ENCODE measurements at places on chromosomes 1 and 21. TPM values are rescaled to one million over a fixed set of nuclear protein-coding genes. Genes with fewer than 3 reads are reported as not detected.

DNA sequence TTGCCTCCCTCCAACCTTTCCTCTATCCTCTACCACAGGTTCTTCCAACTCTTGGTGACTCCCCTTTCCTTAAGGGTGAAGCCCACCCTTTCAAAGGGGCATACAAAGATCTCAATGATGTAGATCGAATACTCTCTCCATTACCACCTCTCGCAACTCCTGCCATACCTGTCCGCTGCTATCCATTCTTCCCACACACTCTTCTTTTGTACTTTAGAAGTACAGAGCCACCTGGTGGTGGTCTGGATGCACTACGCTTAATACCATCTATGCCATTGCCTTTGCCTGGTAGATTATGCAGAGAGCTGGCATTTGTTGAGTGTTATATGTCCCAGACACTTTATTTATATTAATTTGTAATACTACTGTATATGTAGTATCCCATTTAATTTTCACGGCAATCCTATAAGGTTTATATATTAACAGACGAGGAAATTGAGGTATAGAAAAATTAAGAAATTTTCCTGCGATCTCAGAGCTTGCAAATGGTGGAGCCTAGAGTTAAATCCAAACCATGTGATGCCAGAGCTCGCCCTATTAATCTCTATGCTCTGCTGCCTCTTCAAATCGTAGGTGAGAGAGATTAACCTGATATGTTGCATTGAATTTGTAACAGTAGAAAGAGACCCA, 22.9 kb downstream of the TSHB start:
- peaks cover 8% of the 10 kb centered on the region for H3K27me3 ChIP-seq
- H3K4me3 ChIP-seq: no peak overlapping the region
- no peak overlapping the region for H3K27ac ChIP-seq
- H3K4me1 ChIP-seq: peaks cover 7% of the 10 kb centered on the region
- DNase-seq: peak; percentile 85

DNA sequence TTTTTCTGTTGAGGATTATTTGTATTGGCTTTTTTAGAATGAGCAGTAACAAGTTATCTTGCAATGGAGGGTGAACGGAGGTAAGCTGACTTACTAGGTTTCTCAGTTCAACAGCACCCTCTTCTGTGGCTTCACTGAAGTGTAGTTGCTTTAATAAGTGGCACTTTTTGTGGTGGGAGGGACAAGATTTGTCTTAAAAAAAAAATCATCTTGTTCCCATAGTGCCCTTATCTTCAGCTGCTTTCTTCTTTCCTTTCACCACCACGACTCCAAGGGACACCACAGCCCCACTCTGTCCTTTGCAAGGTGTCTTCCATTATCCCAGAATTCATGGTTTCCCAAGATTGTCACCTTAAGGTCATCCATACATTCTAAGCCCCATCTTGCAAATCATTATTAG, 92.9 kb downstream of the PIGK start:
- no peaks in the 10 kb centered on the region for H3K27me3 ChIP-seq
- peak; percentile 73 for DNase-seq
- H3K4me3 ChIP-seq: no peak overlapping the region
- no peaks in the 10 kb centered on the region for H3K4me1 ChIP-seq
- H3K27ac ChIP-seq: no peak overlapping the region
- no peaks in the 10 kb centered on the region for H3K36me3 ChIP-seq

- H3K27me3 ChIP-seq: no peaks in the 10 kb centered on the region
- H3K27ac ChIP-seq: no peak overlapping the region
- no peak for DNase-seq
- peaks cover 18% of the 10 kb centered on the region for H3K36me3 ChIP-seq
These were observed 71.6 kb downstream of the XCL2 start for GRCh38 chr1:168472223-168472622.

DNA sequence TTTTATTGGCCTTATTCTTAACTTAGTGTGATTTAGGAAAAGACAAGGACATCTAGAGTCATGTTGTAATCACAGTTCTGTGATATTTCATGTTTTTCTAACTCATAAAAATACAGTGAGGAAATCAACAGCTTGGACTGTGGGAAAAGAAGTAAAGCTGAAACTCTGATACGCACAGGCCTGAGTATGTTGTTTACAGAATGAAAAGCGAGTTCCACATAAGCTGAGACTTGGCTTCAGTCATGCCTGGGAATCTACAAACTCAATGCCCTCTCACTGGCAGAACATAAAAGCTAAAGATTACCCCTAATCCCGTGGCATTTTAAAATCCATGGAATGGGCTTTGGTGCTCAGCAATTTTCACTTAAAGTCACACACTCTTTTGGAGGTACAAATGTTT, 23.6 kb upstream of the ATP5PO start:
- peaks cover 49% of the 10 kb centered on the region for H3K4me1 ChIP-seq
- H3K27ac ChIP-seq: peak overlapping the region; percentile 45
- no peak for DNase-seq
- H3K4me3 ChIP-seq: no peak overlapping the region
- H3K36me3 ChIP-seq: peaks cover 44% of the 10 kb centered on the region

DNA sequence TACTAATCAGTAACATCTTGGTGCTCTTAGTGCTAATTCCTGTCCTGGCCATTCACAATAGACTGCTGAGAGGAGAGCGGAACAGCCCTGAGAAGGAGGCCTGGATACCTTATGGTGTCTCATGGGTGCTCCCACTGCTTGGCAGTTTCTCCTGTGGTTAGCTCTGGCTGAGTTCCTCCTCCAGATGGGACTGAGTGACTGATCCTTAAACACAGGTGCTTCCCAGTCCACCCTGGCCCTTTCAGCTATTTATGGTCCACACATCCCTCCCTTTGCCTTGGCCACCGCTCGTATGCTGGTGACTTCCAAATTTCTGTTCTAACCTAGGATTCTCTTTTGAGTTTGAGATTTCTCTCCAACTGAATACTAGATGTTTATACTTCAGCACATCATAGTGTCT, 157.0 kb upstream of the CACNA1E start:
- no peak overlapping the region for H3K27ac ChIP-seq
- H3K4me3 ChIP-seq: no peak overlapping the region
- DNase-seq: no peak

- no peak overlapping the region for H3K4me3 ChIP-seq
- H3K27ac ChIP-seq: no peak overlapping the region
These were observed 22.1 kb downstream of the ATP1B1 start for GRCh38 chr1:169128562-169128961.

- peaks cover 5% of the 10 kb centered on the region for H3K36me3 ChIP-seq
- no peak for DNase-seq
- H3K27me3 ChIP-seq: no peaks in the 10 kb centered on the region
- no peak overlapping the region for H3K27ac ChIP-seq
- H3K4me3 ChIP-seq: no peak overlapping the region
These were observed 40.1 kb downstream of the CHAF1B start for GRCh38 chr21:36425286-36425685.

- DNase-seq: no peak
- H3K36me3 ChIP-seq: no peaks in the 10 kb centered on the region
- H3K4me3 ChIP-seq: no peak overlapping the region
- no peaks in the 10 kb centered on the region for H3K4me1 ChIP-seq
These were observed 25.7 kb upstream of the KCNN3 start for GRCh38 chr1:154895798-154896197.

- H3K36me3 ChIP-seq: peaks cover 18% of the 10 kb centered on the region
- peak overlapping the region; percentile 100 for H3K27ac ChIP-seq
- peaks cover 25% of the 10 kb centered on the region for H3K4me1 ChIP-seq
- peak overlapping the region; percentile 100 for H3K4me3 ChIP-seq
- H3K27me3 ChIP-seq: no peaks in the 10 kb centered on the region
These were observed 511 bp downstream of the NDC1 start for GRCh38 chr1:53837646-53837923.

- H3K36me3 ChIP-seq: peaks cover 7% of the 10 kb centered on the region
- H3K27me3 ChIP-seq: no peaks in the 10 kb centered on the region
- H3K4me3 ChIP-seq: no peak overlapping the region
- no peak for DNase-seq
- peaks cover 4% of the 10 kb centered on the region for H3K4me1 ChIP-seq
These were observed 44.2 kb downstream of the SMYD2 start for GRCh38 chr1:214324896-214325800.

- peaks cover 39% of the 10 kb centered on the region for H3K36me3 ChIP-seq
- DNase-seq: no peak
- H3K4me1 ChIP-seq: no peaks in the 10 kb centered on the region
- no peak overlapping the region for H3K4me3 ChIP-seq
These were observed 88.2 kb downstream of the IARS2 start for GRCh38 chr1:220182111-220182510.

GRCh38 chr21:31855180-31855579, 17.6 kb upstream of the HUNK start:
- no peak overlapping the region for H3K27ac ChIP-seq
- no peak overlapping the region for H3K4me3 ChIP-seq
- H3K27me3 ChIP-seq: peaks cover 3% of the 10 kb centered on the region

DNA sequence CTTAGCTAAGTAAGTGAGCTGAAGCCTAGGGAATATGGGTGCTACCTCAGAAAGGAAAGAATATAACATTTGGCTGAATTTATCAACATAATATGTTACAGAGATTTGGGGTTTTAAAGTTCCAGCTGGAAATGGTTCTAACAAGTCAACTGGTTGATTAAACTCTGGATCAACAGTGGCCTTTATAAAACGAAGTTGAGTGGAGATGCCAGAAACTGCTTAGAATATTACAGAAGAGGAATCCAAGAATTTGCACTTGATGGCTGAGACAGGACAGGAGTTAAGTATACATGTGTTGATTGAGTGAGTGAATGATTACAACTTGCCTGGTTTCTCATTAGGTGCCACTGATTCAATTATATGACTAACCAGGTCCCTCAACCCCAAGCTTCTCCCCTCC, 7.4 kb upstream of the ZBTB17 start:
- H3K27me3 ChIP-seq: no peaks in the 10 kb centered on the region
- no peak for DNase-seq
- no peak overlapping the region for H3K4me3 ChIP-seq
- no peak overlapping the region for H3K27ac ChIP-seq
- H3K4me1 ChIP-seq: peaks cover 25% of the 10 kb centered on the region
- H3K36me3 ChIP-seq: no peaks in the 10 kb centered on the region

DNA sequence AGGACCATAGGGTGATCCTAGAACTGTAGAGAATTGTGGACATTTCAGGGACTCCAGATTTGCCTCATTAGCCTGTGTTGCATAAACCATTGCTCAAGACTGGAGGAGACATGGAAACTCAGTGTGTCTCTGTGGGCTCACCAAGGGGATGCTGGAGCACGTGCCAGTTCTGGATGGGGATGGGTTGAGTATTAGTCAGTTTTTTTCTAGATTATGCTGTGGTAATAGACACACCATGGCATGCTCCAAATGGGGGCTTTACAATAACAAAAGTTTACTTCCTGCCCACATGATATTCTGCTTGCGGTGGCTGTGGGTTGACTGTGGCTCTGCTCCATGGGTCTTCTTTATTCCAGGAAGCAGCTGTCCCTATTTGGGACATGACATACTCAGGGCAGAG, 125.4 kb downstream of the FOXD2 start:
- DNase-seq: no peak
- H3K4me3 ChIP-seq: no peak overlapping the region
- H3K4me1 ChIP-seq: peaks cover 4% of the 10 kb centered on the region
- peaks cover 13% of the 10 kb centered on the region for H3K27me3 ChIP-seq
- no peaks in the 10 kb centered on the region for H3K36me3 ChIP-seq

GRCh38 chr1:32933742-32934322, 30.8 kb downstream of the RNF19B start:
- DNase-seq: no peak
- no peak overlapping the region for H3K4me3 ChIP-seq
- peaks cover 21% of the 10 kb centered on the region for H3K4me1 ChIP-seq
- no peaks in the 10 kb centered on the region for H3K27me3 ChIP-seq

- H3K4me1 ChIP-seq: peaks cover 5% of the 10 kb centered on the region
- no peak overlapping the region for H3K4me3 ChIP-seq
- H3K27ac ChIP-seq: no peak overlapping the region
- peaks cover 22% of the 10 kb centered on the region for H3K36me3 ChIP-seq
- no peak for DNase-seq
These were observed 13.3 kb downstream of the CELA2B start for GRCh38 chr1:15489052-15489736.

DNA sequence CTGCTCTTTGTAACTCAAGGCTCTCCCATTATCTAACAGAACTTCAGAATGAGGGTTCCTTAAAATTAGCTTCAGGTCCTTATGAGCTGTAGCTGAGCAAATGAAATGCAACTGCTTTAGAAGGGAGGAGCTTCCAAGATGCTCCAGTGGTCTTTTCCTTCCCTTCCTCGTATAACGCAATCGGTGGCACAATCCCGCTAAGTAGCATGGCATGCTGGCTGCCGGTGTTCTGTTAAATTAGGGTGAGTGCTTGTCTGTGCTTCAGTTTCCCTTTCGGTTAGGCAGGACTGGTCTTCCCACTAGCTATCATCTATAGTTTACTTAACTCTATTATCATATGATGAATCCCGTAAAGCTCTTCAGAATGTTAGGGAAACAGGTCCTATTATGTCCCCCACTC, 917 bp downstream of the KIAA0040 start:
- peak overlapping the region; percentile 81 for H3K27ac ChIP-seq
- H3K36me3 ChIP-seq: peaks cover 37% of the 10 kb centered on the region
- peak; percentile 83 for DNase-seq
- peaks cover 55% of the 10 kb centered on the region for H3K4me1 ChIP-seq

GRCh38 chr1:222026280-222026679, 284.4 kb upstream of the DUSP10 start:
- peaks cover 12% of the 10 kb centered on the region for H3K27me3 ChIP-seq
- H3K4me1 ChIP-seq: no peaks in the 10 kb centered on the region
- H3K27ac ChIP-seq: no peak overlapping the region
- H3K4me3 ChIP-seq: no peak overlapping the region
- H3K36me3 ChIP-seq: no peaks in the 10 kb centered on the region

GRCh38 chr1:38997034-38997900, 6.2 kb downstream of the AKIRIN1 start:
- no peaks in the 10 kb centered on the region for H3K27me3 ChIP-seq
- H3K4me3 ChIP-seq: peak overlapping the region; percentile 70
- H3K27ac ChIP-seq: peak overlapping the region; percentile 78
- peaks cover 51% of the 10 kb centered on the region for H3K4me1 ChIP-seq

TMCO1 gene
- 94.3 TPM for total RNA-seq

MAB21L3 gene
- not detected for total RNA-seq

HCRTR1 gene
- total RNA-seq: not detected

SRSF10 gene
- 247 TPM for total RNA-seq

RNF223 gene
- not detected for total RNA-seq

ELAPOR1 gene
- total RNA-seq: 32.0 TPM

PRKAA2 gene
- not detected for total RNA-seq

RPL11 gene
- total RNA-seq: 1,194 TPM

GUCA2A gene
- not detected for total RNA-seq

SLC16A4 gene
- 0.44 TPM for total RNA-seq

CHI3L1 gene
- not detected for total RNA-seq

MLLT11 gene
- 2.9 TPM for total RNA-seq

DTL gene
- total RNA-seq: 90.4 TPM

ZMPSTE24 gene
- 50.4 TPM for total RNA-seq

TMEM54 gene
- total RNA-seq: 1.4 TPM

CFAP45 gene
- 1.5 TPM for total RNA-seq

TMPRSS3 gene
- total RNA-seq: 58.7 TPM

USH2A gene
- not detected for total RNA-seq

SPOCD1 gene
- total RNA-seq: not detected

VCAM1 gene
- total RNA-seq: not detected
